Testis (tissue), 5 donors: ENCODE measurements at places on chromosomes 7 and 10. TPM values are rescaled to one million over a fixed set of nuclear protein-coding genes. Genes with fewer than 3 reads are reported as not detected.

Gene MMD2
- total RNA-seq: 21.6 TPM

Gene CYP3A7
- total RNA-seq: not detected

Gene SPDYE2B
- 10.6 TPM for total RNA-seq

Gene HYAL4
- 3.6 TPM for total RNA-seq

Gene GIMAP1
- 1.4 TPM for total RNA-seq

Gene MACROH2A2
- 69.6 TPM for total RNA-seq

DNA sequence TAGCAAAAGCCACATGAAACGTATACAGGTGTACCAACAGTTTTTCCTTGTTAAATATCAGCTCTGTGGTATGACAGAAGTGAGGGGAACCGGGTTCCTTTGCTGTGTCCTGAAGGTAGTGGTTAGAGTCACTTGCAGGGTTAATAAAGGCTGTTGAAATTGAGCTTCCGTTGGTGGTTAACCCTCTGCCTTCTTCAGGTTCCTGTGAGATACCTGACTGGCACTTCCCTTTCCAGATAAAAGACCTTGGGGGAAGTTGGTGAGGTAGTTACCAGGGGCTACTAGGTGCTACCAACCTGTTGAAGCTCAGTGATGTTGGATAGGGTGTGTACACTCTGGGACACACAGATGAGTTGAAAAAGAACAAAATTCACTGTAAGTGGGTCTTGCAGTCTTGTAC is 384.1 kb downstream of the GATA3 start:
- DNase-seq: no peak
- H3K4me1 ChIP-seq: no peaks in the 10 kb centered on the region
- no peak overlapping the region for H3K4me3 ChIP-seq
- H3K27ac ChIP-seq: no peak overlapping the region
- H3K27me3 ChIP-seq: no peaks in the 10 kb centered on the region

- H3K4me1 ChIP-seq: no peaks in the 10 kb centered on the region
- no peak for DNase-seq
- H3K27me3 ChIP-seq: no peaks in the 10 kb centered on the region
- no peak overlapping the region for H3K27ac ChIP-seq
Observed at GRCh38 chr7:140360697-140361229, 37.6 kb downstream of the SLC37A3 start.

GRCh38 chr7:27103489-27104226 is 1.2 kb upstream of the HOXA2 start:
- H3K4me3 ChIP-seq: no peak overlapping the region
- H3K36me3 ChIP-seq: no peaks in the 10 kb centered on the region
- no peak overlapping the region for H3K27ac ChIP-seq
- no peaks in the 10 kb centered on the region for H3K27me3 ChIP-seq
- no peaks in the 10 kb centered on the region for H3K4me1 ChIP-seq

DNA sequence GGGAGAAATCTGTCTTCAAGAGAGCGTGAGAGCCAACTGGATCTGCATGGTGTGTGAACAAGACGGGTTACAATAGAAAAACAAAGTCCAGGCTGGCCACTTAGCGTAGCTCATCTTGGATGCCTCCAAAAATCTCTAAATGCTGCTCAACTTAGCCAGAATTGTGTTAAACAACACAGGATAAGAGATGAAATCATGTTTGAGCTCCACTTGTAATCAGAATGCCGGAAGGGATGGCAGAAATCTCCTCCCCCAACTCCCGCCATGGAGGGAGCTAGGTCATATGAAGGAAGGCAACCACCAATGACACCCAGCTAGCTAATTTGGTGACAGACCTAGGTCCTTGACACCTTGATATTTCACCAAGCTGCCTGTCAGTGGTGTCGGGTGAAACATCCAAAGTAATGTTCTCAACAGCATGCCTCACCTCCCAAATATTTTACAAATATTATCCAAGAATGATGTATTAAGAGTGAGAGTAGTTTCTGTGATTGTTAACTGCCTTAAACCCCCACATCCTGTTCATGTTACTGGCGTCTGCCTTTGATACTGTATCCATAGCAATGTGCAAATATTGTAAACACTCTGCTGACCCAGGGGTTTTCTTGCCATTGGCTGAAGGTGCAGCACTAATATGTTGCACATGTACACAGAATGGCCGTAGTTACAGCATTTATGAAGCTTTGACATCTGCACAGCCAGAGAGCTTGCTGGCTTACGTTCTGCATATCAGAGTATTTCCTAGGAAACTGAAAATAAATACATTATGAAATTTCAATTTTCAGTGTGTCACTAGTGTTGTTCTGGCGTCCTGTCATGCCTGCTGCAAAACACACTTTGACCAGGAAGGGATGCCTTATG is 25.8 kb downstream of the TMEM254 start:
- H3K4me3 ChIP-seq: no peak overlapping the region
- H3K27ac ChIP-seq: no peak overlapping the region
- DNase-seq: no peak
- no peaks in the 10 kb centered on the region for H3K27me3 ChIP-seq
- H3K4me1 ChIP-seq: no peaks in the 10 kb centered on the region

DNA sequence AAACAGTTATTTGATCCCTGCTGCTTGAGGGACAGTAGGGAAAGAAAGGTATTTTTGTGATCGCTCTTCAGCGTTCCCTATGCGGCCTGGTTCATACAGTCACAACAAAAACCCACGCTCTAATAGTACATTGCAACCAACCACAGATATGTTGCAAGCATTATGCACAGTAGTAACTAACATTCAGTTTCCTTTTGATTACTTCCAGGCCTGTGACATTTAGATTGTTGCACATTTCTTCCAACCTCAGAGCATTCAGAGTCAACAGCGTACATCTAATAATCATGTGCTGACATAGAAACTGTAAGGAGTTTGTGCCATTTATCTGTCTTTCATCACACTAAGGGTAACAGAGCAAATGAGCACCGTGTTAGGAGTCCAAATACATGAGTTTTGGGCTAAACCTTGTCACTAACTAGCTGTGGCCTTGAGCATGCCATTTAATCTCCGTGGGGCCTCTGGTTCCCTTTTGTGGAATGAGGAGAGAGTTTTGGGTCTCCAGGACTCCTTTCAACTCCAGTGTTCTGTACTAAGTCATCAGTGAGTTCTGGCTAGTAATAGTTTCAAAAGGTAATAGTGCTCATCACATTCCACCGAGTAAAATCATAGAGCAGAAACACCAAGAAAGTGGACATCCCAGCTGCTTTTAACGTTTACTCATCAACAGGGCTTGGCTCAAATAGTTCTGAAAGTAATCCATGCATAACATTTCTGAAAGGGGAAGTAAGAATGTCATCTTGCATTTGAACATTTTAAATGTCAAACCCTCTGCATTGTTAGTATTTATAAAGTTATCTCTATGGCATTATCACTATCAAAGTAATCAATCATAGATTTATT is 99.0 kb upstream of the FZD1 start:
- DNase-seq: no peak
- H3K36me3 ChIP-seq: no peaks in the 10 kb centered on the region
- no peaks in the 10 kb centered on the region for H3K4me1 ChIP-seq
- H3K27ac ChIP-seq: no peak overlapping the region
- H3K27me3 ChIP-seq: no peaks in the 10 kb centered on the region

- no peaks in the 10 kb centered on the region for H3K27me3 ChIP-seq
- no peak for DNase-seq
- H3K36me3 ChIP-seq: no peaks in the 10 kb centered on the region
- no peak overlapping the region for H3K4me3 ChIP-seq
Observed at GRCh38 chr10:77297393-77297739, 340.2 kb downstream of the KCNMA1 start.

GRCh38 chr7:140876519-140877248 is 48.0 kb downstream of the BRAF start:
- H3K4me1 ChIP-seq: no peaks in the 10 kb centered on the region
- no peak for DNase-seq
- H3K36me3 ChIP-seq: no peaks in the 10 kb centered on the region
